ENCODE measurements at places on chromosomes 5 and 9. TPM values are rescaled to one million over a fixed set of nuclear protein-coding genes. Genes with fewer than 3 reads are reported as not detected.
A peak's percentile ranks its signal among the peaks of the same experiment; 100 is the strongest.

DNA sequence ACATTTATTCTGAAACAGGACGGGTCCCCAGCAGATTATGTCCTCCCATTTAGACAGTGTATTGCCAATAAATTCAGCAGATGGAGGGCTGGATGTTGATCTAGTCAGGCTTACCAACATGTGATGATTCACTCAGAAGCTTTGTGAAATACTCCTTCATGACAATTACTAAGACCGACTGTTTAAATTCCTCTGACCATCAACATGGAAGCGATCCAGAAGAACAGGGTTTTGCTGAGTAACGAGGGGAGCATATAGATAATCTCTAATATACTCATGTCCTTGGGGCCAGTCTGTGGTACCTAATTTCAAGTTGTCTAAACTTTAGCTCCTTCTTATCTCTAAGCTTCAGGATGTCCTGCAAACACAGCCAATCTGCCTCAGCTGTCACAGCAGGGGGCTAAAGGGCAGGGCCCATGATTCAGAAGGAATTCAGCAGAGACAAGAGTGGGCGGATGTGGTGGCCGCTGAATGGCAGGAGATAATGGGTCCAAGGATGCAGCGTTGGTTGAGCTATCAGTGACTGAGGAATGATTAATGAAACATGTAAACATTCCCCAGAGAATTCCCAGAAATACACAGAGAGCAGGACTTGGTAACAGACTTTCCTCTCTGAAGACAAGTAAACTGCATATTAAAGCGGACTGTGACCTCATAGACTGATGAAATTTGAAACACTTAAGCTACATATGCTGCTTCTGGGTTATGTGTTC lies 109.4 kb downstream of the ANKRD55 start:
- DNase-seq: peak; percentile 99

- DNase-seq: no peak
Observed at GRCh38 chr5:180618829-180619562, 27.7 kb upstream of the SCGB3A1 start.

GRCh38 chr5:141734501-141735229 lies 52.6 kb upstream of the ARAP3 start:
- peak; percentile 47 for DNase-seq

GRCh38 chr9:5874048-5874447 lies 16.6 kb upstream of the MLANA start:
- no peak for DNase-seq

DNA sequence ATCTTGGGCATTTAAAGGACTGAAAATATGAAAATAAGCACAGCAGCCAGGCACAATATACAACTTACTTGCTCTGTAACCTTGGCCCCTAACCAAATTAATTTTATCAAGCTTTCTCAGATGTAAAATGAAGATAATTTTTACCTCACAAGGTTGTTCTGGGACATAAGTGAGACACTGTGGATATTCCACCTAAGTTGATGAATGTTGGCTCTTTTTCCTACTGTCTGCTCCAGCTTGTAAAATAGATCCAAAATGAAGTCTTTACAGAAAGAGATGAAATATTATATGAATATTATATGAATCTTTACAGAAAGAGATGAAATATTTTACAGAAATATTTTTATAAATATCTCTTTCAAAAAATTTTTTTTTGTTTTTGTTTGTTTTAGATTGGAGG lies 270.1 kb downstream of the DNAH5 start:
- DNase-seq: no peak

- DNase-seq: no peak
Observed at GRCh38 chr5:175654339-175654738, 3.5 kb upstream of the HRH2 start.

The HCN1 gene
- total RNA-seq: not detected

DNA sequence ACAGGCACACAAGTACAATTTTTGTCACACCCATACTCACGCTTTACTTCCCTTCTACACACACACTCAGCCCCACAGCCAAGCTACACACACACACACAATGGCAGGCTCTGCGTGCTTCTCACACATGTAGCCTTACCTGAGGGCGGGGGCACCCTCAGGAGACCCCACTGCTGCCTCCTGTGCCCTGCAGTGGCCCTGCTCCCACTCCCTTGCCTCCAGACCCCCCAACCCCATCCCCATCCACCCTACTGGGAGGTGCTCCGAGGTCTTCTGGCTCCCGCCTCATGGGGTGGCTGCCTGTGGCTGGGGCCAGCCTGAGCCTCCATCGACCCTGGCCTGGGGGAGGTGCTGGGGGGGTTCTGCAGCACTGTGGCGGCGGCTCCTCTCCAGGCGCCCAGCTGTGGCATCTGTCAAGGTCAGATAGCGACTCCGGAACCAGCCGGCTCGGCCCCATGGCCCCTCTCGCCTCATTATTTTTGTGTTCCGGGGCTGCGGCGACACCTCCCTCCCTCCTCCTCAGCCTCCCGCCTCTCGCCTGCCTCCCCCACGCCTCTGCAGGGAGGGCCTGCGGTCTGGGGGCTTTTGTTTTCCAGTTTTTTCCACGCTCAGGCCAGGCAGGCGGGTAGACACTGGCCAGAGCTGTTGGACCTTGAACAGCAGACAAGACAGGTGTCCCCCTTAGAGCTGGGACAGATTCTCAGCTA lies 21.7 kb downstream of the CXXC5 start:
- no peak for DNase-seq

The PCSK1 gene
- 4.6 TPM for total RNA-seq

The PNPLA7 gene
- total RNA-seq: not detected

GRCh38 chr5:74660873-74661272 lies 20.3 kb upstream of the ENC1 start:
- DNase-seq: no peak

The MRNIP gene
- 9.3 TPM for total RNA-seq

GRCh38 chr9:18978188-18978587 lies 54.8 kb downstream of the SAXO1 start:
- no peak for DNase-seq

- DNase-seq: no peak
Observed at GRCh38 chr9:90916147-90916734, 114.6 kb downstream of the SYK start.

DNA sequence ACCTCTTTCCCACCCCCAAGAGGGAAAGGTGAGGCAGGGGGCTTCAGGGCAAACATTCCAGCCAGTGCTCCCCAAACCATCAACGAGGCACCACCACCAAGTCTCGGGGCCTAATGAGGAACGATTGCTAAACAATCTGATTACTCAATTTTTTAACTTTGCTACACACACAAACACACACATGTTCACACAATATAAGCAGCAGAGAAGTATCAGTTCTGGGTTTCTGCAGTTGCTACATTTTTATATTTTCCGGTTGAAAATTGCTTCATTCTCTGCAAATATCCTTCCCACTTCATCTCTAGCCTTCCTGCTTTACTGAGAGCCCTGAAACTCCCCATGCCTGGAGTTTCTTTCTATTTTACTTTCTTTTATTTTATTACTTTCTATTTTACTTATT lies 60.2 kb downstream of the FEM1C start:
- no peak for DNase-seq

The DPM2 gene
- 50.1 TPM for total RNA-seq

The ADAMTS16 gene
- total RNA-seq: 3.4 TPM

The NR6A1 gene
- 1.4 TPM for total RNA-seq

GRCh38 chr5:6604341-6604740 lies 28.5 kb downstream of the NSUN2 start:
- no peak for DNase-seq

DNA sequence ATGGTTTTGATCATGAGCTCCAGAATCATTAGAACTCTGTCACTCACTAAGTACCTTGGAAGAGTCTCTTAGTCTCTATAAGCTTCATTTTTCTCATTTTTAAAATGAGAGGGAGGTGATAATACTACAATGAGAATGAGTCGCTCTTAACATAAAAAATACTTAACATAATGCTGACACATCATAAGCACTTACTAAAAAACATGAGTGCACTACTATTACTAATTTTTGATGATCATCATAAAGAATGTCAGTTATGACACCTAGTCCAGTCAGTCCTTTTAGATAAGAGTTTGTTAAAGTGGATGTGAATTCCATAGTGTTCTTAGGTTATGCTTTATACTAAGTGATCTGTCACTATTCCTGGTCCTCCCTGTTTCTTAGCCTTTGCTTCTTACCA lies 200.4 kb upstream of the SLC24A2 start:
- DNase-seq: no peak

DNA sequence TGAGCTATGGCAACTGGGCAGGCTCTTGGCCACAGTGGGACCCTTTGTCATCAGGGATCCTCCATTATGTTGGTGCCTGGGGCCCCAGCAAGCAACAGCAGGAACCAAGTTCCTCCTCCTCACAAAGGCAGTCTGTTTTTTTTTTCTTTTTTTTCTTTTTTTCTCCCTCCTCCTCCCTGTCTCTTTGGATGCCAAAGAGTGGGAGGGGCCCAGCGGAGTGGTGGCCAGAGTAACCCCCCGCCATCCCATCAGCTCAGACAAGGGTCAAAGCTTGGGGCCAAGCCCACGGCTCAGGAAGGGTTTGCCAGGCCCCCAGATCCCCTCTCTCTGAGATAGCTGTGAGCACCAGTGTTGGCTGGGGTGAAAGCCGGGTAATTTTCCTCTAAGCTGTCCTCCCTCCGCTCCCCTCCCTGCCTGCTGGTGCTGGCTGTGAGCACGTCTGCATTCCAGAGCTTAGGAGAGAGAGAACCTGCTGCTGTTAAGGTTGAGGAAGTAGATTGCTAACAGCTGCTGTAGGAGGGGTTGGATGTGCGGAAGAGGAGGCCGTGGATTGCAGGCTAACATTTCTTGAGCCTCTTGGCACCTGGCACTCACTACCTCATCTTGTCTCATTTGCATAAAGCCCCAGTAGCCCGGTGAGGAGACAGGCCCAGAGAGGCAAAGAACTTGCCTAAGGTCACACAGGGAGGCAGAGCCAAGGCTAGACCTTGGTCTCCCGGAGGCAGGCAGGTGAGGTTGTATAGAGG lies 21.2 kb downstream of the GSN start:
- peak; percentile 45 for DNase-seq

DNA sequence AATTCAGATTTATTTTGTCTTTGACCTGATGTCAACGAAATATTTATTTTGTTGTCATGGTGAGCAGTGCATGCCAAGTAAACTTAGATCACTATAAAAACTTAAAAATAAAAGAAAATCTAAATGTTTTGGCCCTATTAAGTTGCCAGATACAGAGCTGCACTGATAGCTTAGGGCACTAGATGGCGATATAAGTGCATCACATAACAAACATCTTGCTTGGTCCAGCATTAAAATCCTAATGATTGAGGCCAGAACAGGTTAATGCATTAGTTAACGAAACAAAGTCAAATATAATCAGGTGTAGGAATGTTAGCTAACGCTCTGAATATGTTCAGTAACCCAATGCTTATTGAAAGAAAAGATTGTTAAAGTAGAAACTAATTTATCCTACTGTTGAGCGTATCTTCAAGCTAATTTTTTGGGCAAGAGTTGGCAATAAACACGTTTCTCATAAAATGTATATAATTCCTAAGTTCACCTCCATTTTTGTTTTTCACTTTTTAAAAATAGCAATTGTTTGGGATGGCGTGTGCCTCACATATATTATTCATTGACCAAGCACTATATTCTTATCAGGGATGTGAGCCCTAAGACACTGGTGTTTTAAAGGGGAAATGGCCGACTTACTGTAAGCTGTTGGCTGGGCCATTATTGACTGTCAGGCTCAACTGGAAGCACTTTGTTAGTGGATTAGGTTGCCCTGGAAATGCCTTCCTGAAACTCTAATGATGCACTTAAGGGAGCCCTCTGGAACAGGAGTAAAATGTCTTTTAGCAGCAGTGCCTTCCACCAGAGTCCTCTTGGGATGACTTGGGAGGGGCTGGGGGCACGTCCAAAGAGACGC lies 33.3 kb downstream of the KCTD16 start:
- peak; percentile 54 for DNase-seq

The ACOT12 gene
- not detected for total RNA-seq

DNA sequence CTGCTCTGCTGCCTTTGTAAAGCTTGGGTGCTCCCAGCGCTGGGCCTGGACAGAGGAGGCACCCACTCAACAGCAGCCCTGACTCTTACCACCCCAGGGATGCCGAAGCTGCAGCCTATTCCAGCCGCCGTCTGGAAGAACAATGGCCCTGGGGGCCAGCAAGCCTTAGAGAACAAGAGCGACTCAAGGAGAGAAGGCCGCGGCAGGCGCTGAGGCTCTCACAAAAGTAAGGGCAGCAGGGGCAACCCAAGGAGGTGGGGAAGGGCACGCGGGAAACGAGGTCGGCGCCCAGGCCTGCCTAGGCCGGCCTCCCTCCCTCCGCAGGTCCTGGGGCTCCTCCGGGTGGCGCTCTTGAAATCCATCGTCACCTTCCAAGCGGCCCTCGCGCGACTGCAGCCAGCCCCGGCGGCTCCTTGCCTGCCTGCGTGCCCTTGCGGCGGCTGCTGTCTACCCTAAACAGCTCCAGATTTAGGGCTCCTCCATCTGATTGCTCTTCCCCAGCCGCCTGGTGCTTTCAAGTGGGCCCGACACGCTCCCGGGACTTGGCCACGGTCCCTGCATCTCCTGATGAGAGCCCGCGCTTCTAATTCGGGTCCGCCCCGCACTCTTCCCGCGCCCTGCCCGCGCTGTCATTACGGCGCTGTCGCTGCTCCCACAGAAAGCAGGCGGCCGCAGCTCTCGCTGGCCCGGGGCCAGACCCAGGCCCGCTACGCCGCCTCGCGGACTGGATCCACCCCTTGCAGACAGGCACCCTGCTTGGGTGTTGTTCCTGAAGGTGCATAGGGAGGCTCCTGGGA lies 213.3 kb downstream of the SEMA6A start:
- no peak for DNase-seq

DNA sequence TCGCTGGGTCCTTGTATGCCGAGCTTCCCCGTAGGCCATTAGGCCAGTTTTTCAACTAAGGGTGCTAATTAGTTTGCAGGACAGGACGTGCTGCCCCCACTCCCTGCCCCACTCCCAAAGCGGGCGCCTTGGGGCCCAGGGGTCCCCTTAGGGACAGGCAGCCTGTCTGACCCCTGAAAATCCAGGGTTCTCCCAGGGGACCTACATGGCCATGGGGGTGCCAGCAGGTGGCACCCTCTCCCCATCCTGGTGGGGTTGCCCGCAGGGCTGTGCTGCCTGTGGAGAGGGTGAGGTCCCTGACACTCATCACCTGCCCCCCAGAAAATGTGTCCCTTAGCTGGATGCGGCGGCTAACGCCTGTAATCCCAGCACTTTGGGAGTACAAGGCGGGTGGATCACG lies 8.5 kb upstream of the CCDC187 start:
- peak; percentile 33 for DNase-seq

GRCh38 chr9:116369706-116370105 lies 216.1 kb downstream of the PAPPA start:
- DNase-seq: no peak

The GPR151 gene
- total RNA-seq: not detected

- no peak for DNase-seq
Observed at GRCh38 chr9:112786829-112787520, 36.4 kb downstream of the SNX30 start.

Data from RPMI7951 (cell line).